Activated T-cell treated with anti-CD3 and anti-CD28 coated beads for 24 hours (primary cell): ENCODE measurements at places on chromosomes 7 and 10.

GRCh38 chr7:12351843-12352242 is 51.8 kb downstream of the VWDE start:
- DNase-seq, result no peak

DNA sequence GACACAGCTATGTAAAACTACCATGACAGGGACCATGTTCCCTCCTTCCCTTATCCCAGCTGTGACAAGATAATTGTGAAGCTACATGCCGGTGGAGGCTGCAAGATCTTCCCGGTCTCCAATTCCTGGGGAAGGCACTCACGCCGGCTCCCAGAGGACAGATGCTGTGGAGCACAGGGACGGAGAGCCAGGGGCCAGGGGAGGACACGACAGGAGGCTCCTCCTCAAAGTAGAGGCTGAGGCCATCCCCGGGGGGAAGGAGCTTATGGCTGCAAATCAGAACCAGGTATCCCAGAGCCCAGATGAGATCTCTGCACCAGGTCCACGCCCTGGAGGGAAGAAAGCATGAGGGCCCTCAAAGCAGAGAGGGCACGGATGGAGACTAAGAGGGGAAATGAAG is 286.2 kb downstream of the TCERG1L start:
- no peak for DNase-seq

- no peak for DNase-seq
Measured at GRCh38 chr10:50529660-50530059, 94.1 kb downstream of the SGMS1 start.

DNA sequence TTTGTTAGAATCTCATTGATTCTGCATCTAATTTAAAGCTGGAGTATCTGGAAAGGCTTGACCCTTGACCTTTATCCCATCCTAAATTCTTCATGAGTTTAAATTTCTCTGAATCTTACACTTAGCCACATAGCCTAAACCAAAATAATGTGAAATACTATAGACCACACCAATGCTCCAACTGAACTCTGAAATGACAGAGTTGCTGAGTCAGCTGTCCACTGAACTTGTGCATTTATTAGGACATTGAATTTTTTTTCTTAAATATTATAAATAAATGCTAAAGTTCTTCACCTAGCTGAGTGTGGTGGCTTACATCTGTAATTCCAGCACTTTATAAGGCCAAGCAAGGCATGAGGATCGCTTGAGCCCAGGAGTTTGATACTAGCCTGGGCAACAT is 390.9 kb upstream of the PFKP start:
- DNase-seq, result no peak

DNA sequence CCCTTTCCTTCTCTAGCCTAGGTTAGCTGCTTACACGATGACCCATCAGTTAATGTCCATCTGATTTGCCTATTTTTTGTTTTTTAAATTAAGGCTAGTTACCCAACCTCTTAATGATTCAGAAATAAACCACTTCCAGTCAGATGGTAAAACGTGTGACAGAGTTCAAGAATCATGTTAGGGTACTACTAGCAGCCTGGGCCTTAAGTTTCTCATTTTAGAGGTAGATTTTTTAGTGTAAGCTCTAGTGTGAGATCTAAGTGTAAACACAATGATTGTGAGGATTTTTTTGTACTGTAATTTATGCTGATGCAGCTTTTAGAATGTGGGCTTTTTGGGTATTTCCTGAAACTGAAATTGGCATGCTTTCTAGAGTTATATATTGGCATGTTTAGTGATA is 130.0 kb downstream of the CDK14 start:
- DNase-seq, result no peak

DNA sequence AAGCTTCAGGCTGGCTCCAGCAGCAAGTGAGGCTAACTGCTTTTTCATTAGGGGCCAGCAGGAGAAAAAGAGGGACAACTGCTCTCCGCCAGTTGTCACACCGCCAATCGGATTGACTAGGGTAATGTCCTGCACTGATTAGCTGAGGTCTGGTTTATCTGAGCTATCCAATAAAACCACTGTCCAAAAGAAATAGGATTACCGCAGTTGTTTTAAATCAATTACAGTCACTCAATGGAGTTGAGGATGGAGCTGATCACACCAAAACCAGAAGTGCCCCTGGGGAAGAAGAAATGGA is 351.4 kb upstream of the NPVF start:
- DNase-seq, result no peak

DNA sequence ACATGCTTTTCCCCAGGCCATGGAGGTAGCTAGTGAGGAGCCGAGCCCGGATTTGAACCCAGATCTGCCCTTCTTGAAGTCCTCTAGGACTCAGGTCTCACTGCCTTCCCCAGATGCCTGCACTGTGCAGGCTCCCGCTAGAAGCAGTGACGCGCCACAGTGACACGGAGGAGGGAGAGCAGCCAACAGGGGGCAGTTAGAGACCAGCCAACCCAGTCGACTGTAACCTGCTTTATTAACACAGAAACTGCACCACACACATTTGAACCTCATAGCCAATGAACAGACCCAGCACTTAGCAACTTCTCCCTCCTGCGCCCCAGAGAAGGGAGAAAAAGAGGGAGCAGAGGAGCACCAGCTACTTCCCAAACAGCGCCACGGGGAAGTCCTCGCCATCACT is 27.4 kb downstream of the PILRA start:
- no peak for DNase-seq

GRCh38 chr7:139341058-139341775 is at the start of gene FMC1:
TSS of gene FMC1 (plus strand) at chr7:139341337. CDS start at chr7:139341385, 48 bp downstream.
- DNase-seq, result peak; percentile 76

- no peak for DNase-seq
Measured at GRCh38 chr7:2553108-2553507, 2.2 kb downstream of the BRAT1 start.

- DNase-seq, result no peak
Measured at GRCh38 chr7:98562871-98563495, 54.1 kb upstream of the NPTX2 start.

DNA sequence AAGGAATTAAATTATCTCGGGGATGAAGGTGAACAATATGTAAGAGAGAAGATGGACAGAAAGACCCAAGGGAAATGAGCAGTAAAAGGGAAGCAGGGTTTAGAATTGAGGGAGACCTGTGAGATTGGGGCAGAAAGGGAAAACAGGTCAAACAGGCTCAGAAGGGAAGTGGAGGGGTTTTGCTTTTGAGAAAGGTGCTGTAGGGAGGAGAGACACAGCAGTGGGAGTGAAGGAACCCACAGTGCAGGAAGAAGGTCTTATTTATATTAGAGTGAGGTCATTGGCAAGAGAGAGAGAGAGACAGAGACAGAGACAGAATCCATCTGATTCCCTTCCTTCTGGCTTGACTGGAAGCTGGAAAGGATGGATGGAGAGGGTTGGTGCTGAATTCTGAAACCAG is 3.5 kb upstream of the TCAF1 start:
- no peak for DNase-seq

- no peak for DNase-seq
Measured at GRCh38 chr7:120924837-120925236, 25.7 kb upstream of the ING3 start.

GRCh38 chr7:44572771-44573170 is 937 bp downstream of the DDX56 start:
- DNase-seq, result no peak

DNA sequence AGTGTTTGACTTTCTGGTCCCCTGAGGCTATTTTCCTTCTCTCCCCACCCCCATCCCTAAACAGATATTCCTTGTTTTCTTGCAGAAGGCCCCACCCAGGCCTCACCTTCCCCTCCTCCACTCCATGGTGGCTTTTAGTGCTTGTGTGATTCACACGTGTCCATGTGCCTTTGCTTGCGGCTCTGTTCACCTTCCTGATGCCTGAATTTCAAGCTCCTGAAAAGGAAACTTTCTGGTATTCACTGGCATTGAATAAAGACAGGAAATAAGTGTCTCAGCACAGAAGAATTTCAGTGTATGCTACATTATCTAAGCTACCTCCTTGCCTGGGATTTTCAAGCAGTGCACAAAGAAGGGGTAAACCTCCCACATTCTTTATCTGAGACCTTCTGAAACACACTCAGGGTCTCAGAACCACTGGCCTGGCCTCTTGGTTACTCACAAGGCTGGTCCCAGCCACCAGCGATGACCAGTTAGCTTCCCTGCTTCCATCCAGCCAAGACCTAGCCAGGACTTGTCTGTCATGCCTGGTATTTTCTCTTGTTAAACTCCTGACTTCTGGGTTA is 17.2 kb upstream of the UBE2H start:
- DNase-seq, result no peak

DNA sequence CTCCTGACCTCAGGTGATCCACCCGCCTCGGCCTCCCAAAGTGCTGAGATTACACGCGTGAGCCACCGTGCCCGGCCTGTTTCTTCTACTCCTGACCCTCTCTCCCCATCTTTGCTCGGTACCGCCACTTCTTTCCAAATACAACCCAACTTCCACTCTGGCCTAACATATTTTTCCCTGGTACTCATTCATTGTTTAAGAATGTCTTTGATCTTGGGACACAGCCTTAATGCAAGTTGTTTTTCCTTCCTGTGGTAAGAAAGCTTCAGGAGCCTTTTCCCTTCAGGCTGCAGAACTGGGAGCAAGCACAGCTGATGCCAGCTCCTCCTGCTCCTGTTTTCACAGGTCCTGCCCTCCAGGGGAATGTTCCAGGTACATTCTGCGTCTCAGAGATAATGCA is 13.7 kb downstream of the CALML3 start:
- no peak for DNase-seq

- DNase-seq, result no peak
Measured at GRCh38 chr10:11530806-11531205, 80.6 kb downstream of the USP6NL start.

- DNase-seq, result no peak
Measured at GRCh38 chr7:128398016-128398840, 11.6 kb downstream of the IMPDH1 start.

DNA sequence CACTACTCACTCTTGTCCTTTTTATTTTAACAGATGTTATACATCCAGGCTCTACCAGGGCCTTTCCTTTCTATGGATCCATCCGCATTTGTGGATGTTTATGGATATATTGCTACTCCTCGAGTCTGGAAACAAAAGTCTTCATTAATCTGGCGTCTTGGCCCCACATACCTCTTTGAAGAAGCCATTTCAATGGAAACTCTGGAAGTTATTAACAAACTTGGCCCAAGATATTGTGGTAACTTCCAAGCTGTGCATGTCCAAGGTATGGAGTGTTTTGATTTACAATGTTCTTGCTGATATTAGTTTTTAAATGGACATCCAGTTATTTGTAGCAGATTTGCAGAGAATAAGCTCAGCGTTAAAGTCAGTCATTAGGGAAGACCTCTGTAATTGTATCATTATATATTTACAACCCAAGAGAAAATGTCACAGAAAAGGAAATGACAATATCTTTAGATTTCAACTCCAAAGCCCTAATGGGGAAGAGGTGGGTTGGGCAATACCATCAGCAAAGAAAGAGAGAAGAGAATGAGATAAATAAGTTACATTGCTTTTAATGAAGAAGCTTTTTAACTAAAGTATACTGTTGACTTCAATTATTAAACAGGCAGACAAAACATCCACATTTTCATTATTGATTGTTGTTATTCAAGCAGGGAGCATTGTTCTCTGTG is 102.1 kb downstream of the WDFY4 start:
- no peak for DNase-seq

GRCh38 chr7:155743177-155743576 is 69.1 kb downstream of the SHH start:
- DNase-seq, result no peak

- no peak for DNase-seq
Measured at GRCh38 chr7:91082038-91082437, 182.2 kb upstream of the FZD1 start.

GRCh38 chr7:116706668-116707126 is 34.7 kb downstream of the MET start:
- DNase-seq, result no peak

- no peak for DNase-seq
Measured at GRCh38 chr7:101746314-101746713, 71.1 kb upstream of the CUX1 start.

DNA sequence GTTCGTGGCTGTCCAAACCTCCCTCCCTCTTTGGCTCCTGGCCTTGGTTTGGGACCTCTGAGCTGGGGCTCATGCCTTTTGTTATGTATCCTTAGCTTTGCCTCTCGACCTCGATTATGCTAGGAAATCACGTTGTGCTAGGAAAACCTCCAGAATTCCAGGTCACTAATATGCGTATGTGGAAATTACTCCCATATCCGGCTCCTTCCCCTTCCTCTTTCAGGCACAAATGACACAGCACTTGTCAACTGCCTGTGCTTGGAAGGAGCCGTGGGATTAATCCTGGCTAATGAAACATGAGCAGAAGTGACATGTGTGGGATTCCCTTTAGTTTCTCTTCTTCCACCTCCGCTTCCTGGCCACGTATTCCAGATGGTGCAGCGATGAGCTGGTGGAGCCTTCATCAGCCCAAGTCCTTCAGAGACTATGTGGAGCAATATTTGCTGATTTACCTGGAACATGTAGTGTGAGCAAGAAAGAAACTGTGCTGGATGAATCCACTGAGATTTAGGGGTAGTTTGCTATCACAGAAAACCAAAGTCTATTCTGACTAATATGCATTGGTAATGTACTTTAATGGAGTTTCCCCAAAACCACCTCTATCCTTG is 149.2 kb downstream of the REEP3 start:
- DNase-seq, result no peak

DNA sequence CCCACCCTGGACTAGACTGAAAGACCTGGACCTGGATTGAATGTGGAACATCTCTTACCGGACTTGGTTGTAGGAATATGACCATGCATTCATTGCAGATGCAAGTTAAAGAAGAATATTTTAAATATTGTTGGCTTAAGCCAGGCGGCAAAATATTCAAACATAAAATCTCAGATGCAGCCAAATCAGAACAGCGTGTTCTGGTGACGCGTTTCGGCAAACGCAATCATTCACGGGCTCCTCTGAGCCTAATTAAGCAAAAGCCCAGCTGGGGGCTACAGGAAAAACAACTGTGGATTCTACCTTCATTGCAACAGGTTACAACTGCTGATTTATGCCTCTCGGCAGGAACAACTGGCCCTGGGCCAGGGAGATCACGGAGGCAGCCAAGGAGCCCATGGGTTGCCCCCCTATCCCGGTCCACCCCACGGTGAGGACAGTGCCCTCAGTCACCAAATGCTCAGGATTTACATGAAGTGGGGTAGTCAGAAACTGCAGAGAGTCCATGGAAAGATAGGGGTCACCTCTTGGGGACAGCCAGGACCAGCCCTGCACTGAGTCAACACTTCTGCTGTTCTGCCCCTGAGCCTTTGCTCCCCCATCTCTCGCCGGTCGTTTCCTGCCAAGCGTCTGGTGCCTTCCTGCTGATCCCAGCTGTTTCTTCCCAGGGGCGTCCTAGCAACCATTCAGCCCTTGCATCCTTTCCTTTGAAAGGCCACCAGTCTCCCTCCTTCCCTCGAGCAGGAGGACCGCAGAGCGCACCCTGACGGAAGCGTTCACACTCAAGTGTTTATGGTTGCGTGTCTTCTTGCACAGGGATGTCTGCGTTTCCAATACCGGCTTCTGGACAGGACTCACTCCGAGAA is 64.4 kb upstream of the SFMBT2 start:
- no peak for DNase-seq
